ENCODE measurements at places on chromosomes 2 and 18.
A peak's percentile ranks its signal among the peaks of the same experiment; 100 is the strongest.

DNA sequence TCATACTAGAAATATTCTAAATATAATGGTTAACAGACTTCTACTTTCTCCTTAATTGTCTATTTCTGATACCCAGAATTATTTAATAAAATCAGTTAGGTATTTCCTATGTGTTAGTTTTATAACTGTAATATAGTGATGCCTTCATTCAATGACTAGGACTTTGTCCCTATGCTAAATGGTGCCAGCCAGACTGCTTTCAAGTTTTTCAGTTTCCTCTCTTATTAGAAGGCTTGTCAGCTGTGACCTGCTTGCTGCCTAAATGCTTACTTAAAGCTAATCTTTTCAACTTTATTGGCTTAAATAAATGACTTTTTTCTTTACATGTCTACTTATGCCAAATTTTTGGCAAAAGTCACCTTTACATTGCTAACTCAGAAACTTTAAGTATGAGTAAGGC is 30.7 kb downstream of the BAZ2B start:
- DNase-seq, result no peak

DNA sequence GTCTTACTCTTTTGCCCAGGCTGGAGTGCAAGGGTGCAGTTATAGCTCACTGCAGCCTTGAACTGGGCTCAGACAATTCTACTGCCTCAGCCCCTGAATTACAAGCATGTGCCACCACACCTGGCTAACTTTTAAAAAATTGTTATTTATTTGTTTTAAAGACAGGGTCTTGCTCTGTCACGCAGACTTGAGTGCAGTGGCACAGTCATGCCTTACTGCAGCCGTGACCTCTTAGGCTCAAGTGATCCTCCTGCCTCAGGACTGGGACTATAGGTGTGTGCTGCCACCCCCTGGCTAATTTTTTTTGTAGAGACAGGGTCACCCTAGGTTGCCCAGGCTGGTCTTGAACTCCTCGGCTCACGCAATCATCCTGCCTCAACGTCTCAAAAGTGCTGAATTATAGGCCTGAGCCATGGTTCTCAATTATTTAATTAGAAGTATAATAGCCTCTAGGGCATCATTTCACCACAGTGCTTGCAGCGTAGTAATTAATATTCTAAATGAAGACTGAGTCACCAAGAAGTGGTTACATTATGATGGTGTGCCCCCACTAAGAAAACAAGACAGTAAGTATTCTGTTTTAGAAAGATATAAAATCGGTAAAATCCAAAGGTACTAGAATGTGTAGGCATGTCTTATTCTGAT is 69.6 kb downstream of the EML4 start:
- peak; percentile 51 for DNase-seq

- no peak for DNase-seq
Measured at GRCh38 chr2:45191976-45192375, 182.7 kb upstream of the SIX2 start.

DNA sequence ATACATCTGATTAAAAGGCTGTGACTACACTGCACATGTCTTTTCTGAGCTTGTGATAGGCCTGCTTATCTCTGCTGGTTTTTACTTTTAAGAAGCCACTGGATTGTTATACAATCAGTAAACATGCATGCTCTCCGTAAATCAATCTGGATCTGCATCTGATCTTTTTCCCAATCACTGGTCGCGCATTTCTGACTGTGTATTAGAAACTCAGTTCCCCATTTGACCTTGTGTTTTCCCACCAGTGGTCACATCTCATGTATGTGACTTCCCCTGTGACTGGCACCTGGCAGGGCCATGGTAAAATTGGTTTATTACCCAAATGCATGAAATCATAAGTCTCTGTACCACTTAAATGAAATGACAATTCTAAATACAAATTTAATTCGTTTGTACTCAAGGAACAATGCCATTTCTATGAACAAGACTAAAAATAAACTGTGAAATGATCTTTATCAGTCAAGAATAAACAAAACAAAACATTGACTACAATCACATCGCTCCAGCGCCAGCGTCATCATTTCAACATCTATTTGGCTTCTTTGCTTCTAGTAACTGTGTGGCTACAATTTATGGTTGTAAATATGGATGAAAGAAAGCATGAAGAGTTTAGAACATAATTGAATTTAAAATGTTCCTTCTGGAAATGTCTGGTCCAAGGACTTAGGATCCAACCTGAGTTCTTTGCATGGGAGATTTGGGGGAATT is 396.6 kb upstream of the TRIB2 start:
- no peak for DNase-seq

GRCh38 chr18:43805646-43806194 is 528.4 kb upstream of the SYT4 start:
- DNase-seq, result no peak

GRCh38 chr2:206028101-206028500 is 57.9 kb downstream of the INO80D start:
- DNase-seq, result no peak

- DNase-seq, result peak; percentile 54
Measured at GRCh38 chr18:62325806-62326645, 916 bp downstream of the TNFRSF11A start.

GRCh38 chr2:85804583-85804982 is 50.8 kb downstream of the ATOH8 start:
- no peak for DNase-seq

DNA sequence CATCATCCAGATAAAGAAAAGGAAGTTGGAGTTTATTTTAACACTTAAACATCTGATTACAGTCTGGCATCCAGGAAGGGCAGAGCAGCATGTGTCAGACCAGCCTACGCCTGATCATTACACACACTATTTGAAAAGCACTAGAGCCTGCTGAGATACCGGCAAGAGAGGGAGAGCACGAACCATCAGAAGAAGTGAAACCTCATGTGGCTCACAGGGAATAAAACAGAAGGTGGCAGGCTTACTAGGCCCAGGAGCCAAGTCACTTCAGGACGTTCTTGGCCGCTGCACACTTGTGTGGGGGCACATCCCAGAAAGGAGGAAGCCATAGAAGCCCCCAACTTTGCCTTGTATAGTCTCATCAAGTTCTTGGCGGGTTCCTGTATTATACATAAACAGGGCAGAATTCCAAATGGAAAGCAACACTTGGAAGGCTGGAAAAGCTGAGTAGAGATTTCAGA is 105.5 kb downstream of the UGGT1 start:
- no peak for DNase-seq

GRCh38 chr2:48207201-48207641 is 300.9 kb upstream of the FBXO11 start:
- no peak for DNase-seq

- peak; percentile 42 for DNase-seq
Measured at GRCh38 chr2:72153026-72153791, 5.5 kb upstream of the CYP26B1 start.

GRCh38 chr2:159133797-159134196 is 152.7 kb downstream of the WDSUB1 start:
- no peak for DNase-seq

DNA sequence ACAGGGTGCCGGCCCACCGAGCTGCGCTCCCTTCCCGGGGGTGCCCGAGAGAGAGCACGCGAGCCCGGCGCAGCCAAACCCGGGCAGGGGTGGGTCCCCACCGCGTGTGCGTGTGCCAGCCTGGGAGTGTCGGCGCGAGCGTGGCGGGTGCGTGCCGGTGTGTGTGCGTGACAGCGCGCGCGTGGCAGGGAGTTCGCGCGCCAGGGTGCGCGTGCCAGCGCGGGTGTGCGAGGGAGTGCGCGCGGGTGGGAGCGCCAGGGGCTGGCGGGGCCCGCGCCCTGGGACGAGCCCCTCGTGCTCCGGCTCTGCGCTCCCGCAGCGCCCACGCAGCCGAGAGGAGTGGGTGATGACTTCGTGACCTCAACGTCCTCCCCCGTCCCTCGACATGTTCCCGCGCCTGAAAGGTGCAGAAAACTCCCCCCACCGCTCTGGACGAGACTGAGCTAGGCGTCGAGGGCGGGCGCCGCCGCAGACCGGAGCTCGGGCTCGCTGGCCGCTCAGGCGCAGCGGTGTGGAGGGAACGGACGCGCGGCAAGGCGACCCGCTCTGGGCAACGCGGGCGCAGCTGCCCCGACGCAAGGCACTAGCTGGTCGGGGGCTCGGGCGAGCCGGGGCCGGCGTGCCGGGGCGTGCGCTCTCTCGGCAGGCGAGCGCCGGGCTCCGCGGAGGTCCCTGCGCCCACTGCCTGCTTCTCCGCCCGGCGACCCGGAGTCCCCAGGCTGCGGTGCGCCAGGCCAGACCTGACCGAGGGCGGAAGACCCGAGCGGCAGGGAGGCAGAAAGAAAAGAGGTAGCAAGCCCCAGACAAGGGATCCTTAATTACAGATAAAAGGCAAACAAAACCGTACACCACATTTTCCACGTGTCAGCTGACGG is 582.8 kb downstream of the ZEB2 start:
- peak; percentile 79 for DNase-seq

DNA sequence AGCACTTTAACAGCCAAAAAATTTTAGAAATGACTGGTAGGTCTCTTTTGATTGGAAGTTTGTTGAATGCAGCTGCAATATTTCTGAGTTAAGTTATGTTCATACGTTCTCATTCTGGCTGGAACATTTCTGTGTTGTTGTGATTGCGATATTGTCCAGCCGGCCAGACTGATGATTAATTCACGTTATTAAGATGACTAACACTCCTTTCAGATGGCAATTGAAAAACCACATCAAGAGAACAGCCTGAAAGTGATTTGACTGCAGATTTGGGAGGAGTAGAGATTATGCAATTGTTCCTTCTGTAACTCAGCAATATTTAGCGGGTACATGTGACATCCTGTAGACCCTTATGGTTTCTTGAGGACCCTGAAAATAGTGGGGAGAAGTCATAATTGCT is 133.7 kb downstream of the FBXO15 start:
- no peak for DNase-seq

GRCh38 chr2:237280229-237280628 is 133.7 kb downstream of the COL6A3 start:
- DNase-seq, result no peak

- no peak for DNase-seq
Measured at GRCh38 chr2:137255990-137256389, 490.6 kb downstream of the THSD7B start.

- DNase-seq, result no peak
Measured at GRCh38 chr2:239772721-239773120, 252.4 kb downstream of the NDUFA10 start.

DNA sequence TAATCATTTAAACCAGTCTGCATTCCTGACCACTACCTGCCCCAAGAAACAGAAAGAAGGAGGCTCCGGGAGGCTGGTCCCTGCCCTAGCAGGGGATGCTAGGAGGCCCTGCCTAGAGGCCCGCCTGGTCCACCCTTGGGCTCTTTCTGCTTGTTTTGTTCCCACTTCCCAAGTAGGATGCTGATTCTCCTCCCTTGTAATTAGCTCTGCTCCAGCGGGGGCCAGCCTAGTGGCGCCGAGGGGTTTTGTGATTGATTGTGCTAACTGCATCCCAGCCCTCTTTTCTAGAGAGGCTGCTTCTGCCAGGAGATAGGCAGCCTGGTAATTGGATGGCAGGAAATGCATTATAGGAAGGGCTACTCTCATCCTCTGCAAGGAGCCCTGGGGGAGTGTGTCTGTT is 220.0 kb downstream of the LOXHD1 start:
- DNase-seq, result no peak

DNA sequence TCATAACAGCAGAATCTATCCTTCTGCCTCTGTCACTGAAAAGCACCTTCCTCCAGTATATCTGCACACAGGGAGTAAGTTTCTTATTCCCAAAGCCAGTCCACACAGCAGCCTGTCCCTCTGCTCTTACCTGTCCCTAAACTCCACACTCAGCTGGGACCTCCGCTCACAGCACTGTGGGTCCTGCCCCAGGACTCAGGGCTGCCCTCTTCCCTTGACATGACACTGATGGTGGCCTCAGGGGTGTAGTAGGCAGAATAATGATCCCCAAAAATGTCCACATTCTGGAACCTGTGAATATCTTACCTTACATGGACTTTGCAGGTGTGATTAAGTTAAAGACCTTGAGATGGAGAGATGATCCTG is 39.7 kb upstream of the EML4 start:
- DNase-seq, result no peak

DNA sequence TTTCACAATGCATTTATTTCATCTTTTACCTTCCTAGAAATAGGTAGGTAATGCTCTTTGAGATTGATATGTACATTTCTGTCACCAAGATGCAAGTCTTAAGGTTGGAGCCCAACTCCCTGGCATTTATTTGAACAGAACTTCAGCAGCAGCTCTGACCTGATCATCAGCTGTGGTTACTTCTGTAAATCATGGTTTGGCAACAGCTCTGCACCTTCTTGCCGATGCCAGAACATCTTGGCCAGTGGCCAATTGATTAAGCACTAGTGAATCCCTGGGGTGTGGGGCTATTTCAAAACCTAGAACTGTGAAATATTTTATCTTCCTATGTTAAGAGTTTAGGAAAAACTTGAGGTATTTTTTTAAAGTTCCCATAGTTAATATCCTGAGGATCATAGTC is 124.8 kb upstream of the NYAP2 start:
- DNase-seq, result no peak

DNA sequence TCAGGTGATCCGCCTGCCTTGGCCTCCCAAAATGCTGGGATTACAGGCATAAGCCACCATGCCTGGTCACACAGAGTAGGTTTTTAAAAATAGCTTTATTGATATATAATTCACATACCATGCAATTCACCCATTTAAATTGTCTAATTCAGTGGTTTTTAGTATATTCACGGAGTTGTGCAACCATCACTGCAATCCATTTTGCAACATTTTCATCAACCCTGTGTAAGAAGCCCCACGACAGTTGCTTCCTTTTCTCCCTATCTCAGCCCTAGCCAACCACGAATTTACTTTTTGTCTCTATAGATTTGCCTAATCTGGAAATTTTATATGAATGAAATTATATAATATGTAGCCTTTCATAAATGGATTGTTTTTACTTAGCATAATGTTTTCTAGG is 266.4 kb downstream of the NAPG start:
- DNase-seq, result no peak

- DNase-seq, result no peak
Measured at GRCh38 chr2:11750917-11751316, 4.5 kb downstream of the LPIN1 start.

GRCh38 chr2:134621939-134622705 is 96.7 kb downstream of the TMEM163 start:
- no peak for DNase-seq

DNA sequence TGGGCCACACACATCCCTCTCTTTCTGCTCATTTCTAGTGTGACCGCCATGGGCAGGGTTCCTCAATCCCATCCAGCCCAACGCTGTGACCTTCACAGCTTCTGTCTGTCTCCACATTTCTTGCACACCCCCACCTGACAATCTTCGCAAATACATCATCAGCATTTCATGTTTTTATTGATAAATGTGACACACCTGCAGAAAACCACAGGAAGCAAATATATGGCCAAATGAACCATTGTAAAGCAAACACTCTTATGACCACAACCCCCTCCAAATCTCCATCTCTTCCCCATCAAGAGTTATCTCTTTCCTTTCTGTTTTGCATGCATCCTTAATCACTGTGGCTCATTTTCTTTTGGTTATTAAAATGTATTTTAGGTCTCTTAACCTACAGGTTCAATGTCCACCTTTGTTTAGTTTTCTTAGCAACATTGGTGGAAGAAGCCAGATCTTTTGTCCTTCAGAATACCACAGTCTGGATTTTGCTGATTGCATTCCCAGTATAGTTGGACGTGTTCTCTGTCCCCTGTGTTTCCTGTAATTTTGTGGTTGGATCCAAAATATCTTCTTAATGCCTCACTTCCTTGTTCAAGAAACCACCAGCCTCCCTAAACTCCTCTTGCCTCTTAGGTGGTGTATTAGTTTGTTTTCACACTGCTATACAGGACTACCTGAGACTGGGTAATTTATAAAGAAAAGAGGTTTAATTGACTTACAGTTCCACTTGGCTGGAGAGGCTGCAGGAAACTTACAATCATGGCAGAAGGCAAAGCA is 9.8 kb upstream of the NCK2 start:
- no peak for DNase-seq

All from ecto neural progenitor cell (in vitro differentiated cells).